ENCODE measurements at places on chromosomes 1 and 21.
A peak's percentile ranks its signal among the peaks of the same experiment; 100 is the strongest.

DNA sequence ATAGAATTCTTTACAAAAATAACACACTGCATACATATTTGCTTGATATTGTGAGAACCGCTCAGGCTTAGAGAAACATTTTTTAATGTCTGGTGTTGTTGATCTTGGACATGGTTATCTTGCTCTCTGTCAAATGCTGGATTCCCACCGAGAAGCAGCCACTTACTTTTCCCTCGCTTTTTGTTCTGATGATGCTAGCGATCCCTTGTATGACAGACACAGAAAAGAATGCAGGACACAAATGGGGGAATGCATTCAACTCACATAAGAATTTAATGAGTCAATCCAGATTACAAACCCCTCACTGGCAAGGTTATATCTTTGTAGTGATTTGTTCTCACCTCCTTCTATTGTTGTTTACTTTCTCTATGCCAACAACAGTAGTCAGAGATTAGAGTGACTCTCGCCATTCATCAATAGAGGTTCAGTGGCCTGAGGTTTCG, 76.8 kb upstream of the AKT3 start:
- peak; percentile 93 for DNase-seq

GRCh38 chr1:54926970-54927369, 40.0 kb upstream of the DHCR24 start:
- no peak for DNase-seq

DNA sequence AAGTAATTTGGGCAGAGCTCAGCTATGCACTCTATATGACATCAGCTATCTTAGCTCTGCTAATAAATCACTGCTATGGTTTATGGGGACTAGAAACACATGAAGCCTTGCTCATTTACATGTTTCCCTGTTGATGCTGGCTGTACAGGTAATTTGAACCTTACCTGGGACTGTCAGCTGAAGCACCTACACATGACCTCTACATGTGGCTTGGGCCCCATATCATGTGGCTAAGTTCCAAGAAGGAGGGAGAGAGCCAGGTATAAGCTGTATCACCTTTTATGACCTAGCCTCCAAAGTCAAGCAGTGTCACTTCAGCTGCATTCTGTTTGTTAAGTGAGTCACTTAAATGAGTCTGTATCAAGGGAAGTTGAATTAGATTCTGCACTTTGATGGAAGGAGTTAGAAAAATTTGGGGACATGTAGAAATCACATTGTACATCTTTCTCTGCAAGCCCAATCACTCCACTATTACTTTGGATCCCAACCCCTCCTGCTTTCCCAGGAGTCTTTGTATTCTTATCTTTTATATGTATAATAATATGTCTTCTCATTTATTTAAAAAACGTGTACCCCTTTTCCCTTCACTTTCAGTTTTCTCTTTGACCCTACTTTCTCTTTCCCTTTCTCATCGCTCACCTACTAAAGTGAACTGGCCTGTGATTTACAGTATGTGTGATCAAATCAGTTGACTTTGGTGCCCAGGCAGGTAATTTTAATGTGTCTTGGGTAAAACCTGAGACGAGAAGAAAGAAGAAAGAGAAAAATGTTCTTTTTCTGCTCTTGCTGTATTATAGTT, 53.4 kb upstream of the PRKACB start:
- no peak for DNase-seq

GRCh38 chr1:207990876-207991582, 80.1 kb upstream of the CD34 start:
- no peak for DNase-seq

DNA sequence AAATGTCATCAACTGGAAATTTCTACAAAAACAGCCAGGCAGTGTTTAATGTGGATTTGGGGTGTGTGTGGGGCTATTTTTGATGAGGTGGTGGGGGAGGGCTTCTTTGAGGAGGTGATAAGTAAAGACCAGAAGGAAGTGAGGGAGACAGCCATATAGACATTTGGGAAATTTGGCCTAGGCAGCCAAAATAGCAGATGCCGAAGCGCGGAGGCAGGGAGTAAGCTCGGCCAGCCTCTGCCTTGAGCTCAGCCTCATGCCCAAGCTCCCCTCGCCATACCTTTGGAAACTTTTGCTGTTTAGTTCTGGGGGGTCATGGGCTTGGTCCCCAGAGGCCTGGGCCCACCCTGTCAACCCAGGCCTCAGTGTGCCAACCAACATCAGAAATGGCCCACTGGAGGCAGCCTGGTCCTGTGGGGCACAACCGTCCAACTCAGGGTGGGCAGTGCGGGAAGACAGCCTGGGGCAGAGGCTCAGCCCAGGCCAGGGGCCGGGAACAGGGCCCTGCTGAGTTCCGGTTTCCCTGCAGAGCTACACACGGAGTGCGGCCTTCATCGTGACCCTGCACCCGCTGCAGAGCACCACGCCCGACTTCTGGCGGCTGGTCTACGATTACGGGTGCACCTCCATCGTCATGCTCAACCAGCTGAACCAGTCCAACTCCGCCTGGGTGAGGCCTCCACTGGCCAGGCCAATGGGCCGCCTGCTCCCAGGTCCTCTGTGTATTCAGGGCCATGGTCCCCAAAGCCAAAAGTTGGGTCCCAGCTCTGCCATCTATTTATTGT, 84.0 kb downstream of the PTPRU start:
- DNase-seq = no peak

DNA sequence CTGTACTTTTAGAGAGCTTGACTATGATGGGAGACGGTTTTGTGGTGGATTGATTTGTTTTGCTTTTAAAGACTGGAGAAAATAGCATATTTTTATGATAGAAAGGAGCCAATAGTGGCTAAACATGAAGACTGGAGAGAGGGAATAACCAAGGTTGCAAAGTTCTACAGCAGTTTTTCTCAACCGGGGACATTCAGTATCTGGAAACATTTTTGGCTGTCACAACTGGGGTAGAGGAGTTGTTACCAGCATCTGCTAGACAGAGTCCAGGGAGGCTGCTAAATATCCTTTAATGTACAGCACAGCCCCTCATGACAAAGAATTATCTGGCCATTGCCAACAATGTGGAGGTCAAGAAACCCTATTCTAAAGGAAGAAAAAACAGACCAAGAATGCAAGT, 38.4 kb upstream of the RAP1A start:
- no peak for DNase-seq

DNA sequence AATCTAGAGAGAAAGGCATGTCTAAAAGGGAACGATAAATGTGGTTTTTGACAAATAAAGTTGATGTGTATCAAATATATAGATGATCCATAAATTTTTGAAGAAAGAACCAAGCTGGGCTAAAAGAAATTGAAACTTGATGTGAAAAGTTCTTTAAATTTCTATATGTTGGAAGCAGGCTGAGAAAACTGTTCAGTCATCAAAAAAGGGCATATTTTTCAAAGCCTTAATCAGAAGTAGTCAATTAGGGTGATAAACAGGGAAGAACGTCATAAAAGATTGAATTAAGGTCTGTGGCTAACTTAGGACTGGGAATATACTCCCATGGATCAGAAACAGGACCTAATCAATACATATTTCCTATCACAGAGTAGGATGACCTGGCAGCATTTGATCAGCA, 211.4 kb upstream of the ZRANB2 start:
- DNase-seq = no peak

DNA sequence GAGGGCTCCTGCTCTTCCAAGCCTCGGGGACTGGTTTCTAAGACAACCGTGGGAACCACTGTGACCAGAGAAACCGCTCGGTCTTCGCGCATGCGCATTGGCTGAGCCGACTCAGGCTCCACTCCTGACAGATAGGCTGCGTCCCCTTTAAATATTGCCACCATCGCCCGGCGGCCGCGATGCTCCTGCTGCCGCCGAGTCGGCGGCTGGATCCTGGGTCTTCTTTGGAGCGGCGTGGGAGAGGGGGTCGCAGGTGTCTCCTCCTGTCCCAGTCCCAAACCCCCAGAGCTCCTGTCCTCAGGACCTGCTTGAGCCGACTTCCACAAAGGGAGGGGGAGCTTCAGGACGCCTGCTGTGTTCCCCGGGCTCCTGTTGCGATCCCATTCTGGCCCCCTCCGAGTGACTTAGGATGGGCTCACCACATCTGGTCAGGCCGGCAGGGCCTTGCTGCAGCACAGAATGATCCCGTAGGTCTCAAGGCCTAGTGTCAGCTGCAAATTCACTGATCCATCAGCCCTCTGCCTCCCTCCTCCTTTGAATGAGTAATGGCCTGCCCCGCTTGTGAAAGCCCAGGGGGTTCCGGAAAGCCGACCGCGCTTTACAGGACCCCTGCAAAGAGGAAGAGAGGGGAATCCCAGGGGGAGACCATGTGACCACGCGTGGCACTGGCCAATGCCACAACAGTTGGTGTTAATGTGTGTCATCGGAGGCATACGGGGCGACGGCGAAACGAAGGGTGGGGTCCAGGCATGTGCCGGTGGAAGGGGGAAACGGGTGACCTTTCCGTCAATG, 683.2 kb upstream of the TPTE start:
- no peak for DNase-seq

DNA sequence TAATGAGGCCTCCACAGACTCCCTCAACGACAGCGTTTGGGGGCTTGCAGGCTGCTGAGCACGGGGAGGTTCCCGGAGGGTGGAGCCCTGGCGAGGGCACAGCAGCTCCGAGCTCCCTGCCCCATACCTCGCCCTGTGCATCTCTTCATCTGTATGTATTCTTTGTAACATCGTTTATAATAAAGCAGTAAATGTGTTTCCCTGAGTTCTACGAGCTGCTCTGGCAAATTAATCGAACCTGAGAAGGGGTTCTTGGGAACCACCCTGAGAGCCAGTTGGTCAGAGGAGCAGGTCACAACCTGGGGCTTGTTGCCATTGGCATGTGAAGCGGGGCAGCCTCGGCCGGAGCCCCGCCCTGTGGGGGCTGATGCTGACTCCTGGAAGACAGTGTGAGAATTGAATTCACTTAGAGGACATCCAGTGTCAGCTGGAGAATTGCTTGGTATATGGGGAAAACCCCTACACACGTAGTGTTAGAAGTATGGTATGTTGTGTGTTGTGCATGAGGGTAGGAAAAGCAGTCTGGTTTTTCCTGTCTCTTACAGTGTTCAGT, 11.5 kb downstream of the SLC37A1 start:
- no peak for DNase-seq

GRCh38 chr1:20072771-20073170, 2.8 kb downstream of the PLA2G5 start:
- no peak for DNase-seq

DNA sequence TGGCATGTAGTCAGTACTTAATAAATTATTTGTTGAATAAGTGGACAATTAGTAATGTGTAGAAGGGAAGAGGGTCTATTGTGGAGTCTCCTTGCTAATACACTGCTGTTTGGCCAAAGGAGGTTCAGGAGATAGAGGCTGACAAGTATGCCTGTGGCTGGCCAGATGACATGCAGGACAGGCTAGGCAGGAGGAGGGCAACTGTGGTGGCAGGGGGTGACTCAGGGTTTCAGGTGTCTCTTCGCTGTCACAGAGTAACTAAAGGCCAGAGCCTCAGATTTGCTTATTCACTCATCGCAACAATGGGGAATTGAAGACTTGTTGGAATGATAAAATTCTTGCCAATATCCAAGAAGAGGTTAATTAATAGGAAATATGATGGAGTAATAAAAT, 33.1 kb downstream of the THRAP3 start:
- peak; percentile 10 for DNase-seq

DNA sequence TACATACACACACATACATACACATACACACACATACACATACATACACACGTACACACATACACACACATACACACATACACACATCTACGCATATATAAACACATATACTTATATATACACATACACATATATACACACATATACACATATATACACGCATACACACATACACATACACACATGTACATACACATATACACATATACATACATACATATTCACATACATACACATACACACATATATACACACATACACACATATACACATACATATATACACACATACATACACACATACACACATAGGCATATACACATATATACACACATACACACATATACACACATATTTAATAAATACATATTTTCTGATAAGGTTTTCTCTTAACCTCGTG, 324.0 kb downstream of the RPS6KC1 start:
- no peak for DNase-seq

GRCh38 chr1:53462769-53463501, 3.7 kb downstream of the DMRTB1 start:
- no peak for DNase-seq

DNA sequence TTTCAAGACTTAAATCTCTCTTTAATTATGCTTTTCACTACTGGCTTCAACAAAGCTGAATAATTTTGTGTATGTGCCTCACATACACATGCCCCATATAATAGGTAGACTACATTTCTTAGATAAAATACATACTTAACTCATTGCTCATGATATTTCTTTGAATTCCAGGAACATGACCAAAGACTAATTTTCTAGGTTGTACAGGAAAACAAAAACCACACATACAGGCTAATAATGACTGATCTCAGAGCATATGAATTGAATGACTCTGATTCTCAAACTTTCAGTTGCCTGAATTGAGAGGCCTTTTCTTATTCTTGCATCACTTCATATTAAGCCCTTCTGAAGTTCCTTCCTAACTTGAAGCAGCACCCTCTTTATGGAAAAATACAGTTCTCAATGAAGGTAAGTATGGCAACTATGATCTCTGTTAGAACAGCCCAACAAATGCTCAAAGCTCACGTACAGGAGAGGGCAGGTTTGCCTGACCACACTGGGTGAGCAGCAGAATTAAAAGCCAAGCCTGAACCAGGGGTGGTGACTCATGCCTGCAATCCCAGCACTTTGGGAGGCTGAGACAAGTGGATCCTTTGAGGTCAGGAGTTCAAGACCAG, 22.6 kb upstream of the UAP1 start:
- peak; percentile 83 for DNase-seq

GRCh38 chr1:5928714-5929400, 63.4 kb downstream of the NPHP4 start:
- no peak for DNase-seq

GRCh38 chr1:41560931-41561330, 76.4 kb upstream of the EDN2 start:
- no peak for DNase-seq

DNA sequence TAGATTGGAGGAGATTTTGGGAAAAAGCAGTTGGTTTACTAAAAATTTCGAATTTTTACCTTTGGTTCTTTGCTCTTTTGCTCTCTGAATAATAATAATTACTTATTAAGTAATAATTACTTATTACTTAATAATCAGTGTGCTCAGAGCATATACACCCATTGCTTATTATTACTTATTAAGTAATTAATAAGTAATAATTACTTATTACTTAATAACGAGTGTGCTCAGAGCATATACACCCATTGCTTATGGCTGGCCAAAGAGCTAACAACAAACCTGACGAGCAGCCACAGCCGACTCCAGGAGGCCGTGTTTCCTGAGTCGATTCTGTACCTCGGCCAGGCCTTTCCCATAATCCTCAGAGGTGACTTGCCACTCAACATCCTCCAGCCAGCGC, 20.5 kb downstream of the SPTA1 start:
- no peak for DNase-seq

DNA sequence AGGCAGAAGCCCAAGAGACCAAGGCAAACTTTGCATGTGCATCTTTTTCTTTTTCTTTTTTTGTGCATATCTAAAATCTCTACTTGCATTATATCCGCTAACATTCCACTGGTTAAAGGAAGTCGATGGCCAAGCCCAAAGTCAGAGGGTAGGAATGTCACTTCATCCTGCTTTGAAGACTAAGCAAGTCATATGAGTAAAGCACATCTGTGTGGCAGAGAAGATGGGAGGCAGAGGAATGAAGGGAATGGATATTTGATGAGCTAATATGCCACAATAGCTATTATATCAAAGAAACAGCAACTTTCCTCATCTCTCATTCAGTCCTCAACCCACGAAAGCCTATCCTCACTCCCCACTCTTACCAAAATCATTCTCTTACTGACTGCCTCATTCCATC, 59.3 kb downstream of the RNF220 start:
- no peak for DNase-seq

GRCh38 chr1:206469411-206469932, 804 bp upstream of the IKBKE start:
- no peak for DNase-seq

GRCh38 chr1:205458777-205459566, 3.1 kb upstream of the BLACAT1 start:
- peak; percentile 82 for DNase-seq
